ENCODE measurements at places on chromosomes 11 and 22.

GRCh38 chr11:120929664-120930154 is 94.2 kb upstream of the TBCEL start:
- H3K27me3 ChIP-seq, result no peaks in the 10 kb centered on the region
- H3K36me3 ChIP-seq, result no peaks in the 10 kb centered on the region
- no peak for DNase-seq
- H3K4me1 ChIP-seq, result no peaks in the 10 kb centered on the region

- peaks cover 10% of the 10 kb centered on the region for H3K4me1 ChIP-seq
- no peak overlapping the region for H3K4me3 ChIP-seq
- no peak overlapping the region for H3K27ac ChIP-seq
- H3K27me3 ChIP-seq, result no peaks in the 10 kb centered on the region
- DNase-seq, result no peak
Observed at GRCh38 chr11:95257456-95257971, 26.5 kb upstream of the SESN3 start.

GRCh38 chr11:70717936-70718595 is 319.7 kb downstream of the CTTN start:
- no peaks in the 10 kb centered on the region for H3K36me3 ChIP-seq
- DNase-seq, result no peak
- H3K27me3 ChIP-seq, result no peaks in the 10 kb centered on the region
- no peaks in the 10 kb centered on the region for H3K4me1 ChIP-seq
- H3K27ac ChIP-seq, result no peak overlapping the region

- H3K4me1 ChIP-seq, result no peaks in the 10 kb centered on the region
- no peak overlapping the region for H3K27ac ChIP-seq
- H3K27me3 ChIP-seq, result peaks cover 51% of the 10 kb centered on the region
- H3K4me3 ChIP-seq, result no peak overlapping the region
- no peak for DNase-seq
- no peaks in the 10 kb centered on the region for H3K36me3 ChIP-seq
Observed at GRCh38 chr11:131656179-131656838, 285.9 kb downstream of the NTM start.

DNA sequence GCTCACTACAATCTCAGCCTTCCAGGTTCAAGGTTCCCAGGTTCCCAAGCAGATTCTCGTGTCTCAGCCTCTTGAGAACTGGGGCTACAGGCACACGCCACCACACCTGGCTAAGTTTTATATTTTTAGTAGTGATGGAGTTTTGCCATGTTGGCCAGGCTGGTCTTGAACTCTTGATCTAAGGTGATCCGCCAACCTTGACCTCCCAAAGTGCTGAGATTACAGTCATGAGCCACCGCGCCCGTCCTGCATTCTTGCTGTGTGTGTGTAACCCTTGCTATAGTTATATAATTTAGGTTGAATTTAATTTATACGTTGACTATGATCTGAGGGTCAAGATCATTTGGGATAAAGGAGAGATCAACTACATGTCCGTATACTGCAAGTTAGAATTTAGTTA is 29.3 kb upstream of the ROBO3 start:
- no peaks in the 10 kb centered on the region for H3K4me1 ChIP-seq
- no peak overlapping the region for H3K4me3 ChIP-seq
- H3K36me3 ChIP-seq, result no peaks in the 10 kb centered on the region
- peaks cover 34% of the 10 kb centered on the region for H3K27me3 ChIP-seq
- DNase-seq, result no peak

Measured in RWPE2 (cell line).